A375 (cell line): ENCODE measurements at places on chromosomes 13 and 19. TPM values are rescaled to one million over a fixed set of nuclear protein-coding genes. Genes with fewer than 3 reads are reported as not detected.

The CHST8 gene
- not detected in 2 replicates for total RNA-seq

The SIGLEC12 gene
- not detected in 2 replicates for total RNA-seq

The CEACAM4 gene
- not detected in 2 replicates for total RNA-seq

The CHMP2A gene
- total RNA-seq: 361 and 379 TPM in 2 replicates

The RFPL4AL1 gene
- 0.37 TPM in 1 of 2 replicates, not detected in the other for total RNA-seq

The RCBTB1 gene
- total RNA-seq: 6.9 and 7.7 TPM in 2 replicates

The POU4F1 gene
- total RNA-seq: 0.93 and 1.7 TPM in 2 replicates

The CYP2F1 gene
- total RNA-seq: not detected in 2 replicates

The LIM2 gene
- total RNA-seq: not detected in 2 replicates

The CGB1 gene
- not detected in 2 replicates for total RNA-seq

The TLE2 gene
- total RNA-seq: 1.0 and 6.4 TPM in 2 replicates

The CPT1C gene
- 3.8 and 9.1 TPM in 2 replicates for total RNA-seq

The KIR2DL4 gene
- total RNA-seq: not detected in 2 replicates

The GRWD1 gene
- 79.1 and 89.2 TPM in 2 replicates for total RNA-seq

The LRRC4B gene
- total RNA-seq: 7.4 and 8.4 TPM in 2 replicates

The ANKLE1 gene
- 5.1 and 6.9 TPM in 2 replicates for total RNA-seq

The FFAR2 gene
- not detected in 2 replicates for total RNA-seq

The ZNF441 gene
- 6.3 and 7.4 TPM in 2 replicates for total RNA-seq

The KIR3DL1 gene
- not detected in 2 replicates for total RNA-seq

The PRTN3 gene
- total RNA-seq: not detected in 2 replicates

The CCDC194 gene
- total RNA-seq: not detected in 2 replicates

The OXGR1 gene
- 0.38 and 0.66 TPM in 2 replicates for total RNA-seq

The PTPRH gene
- 16.5 and 18.5 TPM in 2 replicates for total RNA-seq

The NANOS3 gene
- total RNA-seq: not detected in 2 replicates

The VSTM1 gene
- total RNA-seq: 0.45 and 1.0 TPM in 2 replicates

The HPN gene
- total RNA-seq: not detected in 2 replicates

The ZNF442 gene
- total RNA-seq: 0.21 and 0.53 TPM in 2 replicates

The C1QTNF9B gene
- not detected in 2 replicates for total RNA-seq

The SLC10A2 gene
- total RNA-seq: not detected in 2 replicates

The CAPN12 gene
- 0.91 TPM in 1 of 2 replicates, not detected in the other for total RNA-seq

The TMEM221 gene
- total RNA-seq: 0.05 TPM in 1 of 2 replicates, not detected in the other

The COX6B1 gene
- 327 and 328 TPM in 2 replicates for total RNA-seq

The VMAC gene
- 9.8 and 11.0 TPM in 2 replicates for total RNA-seq

The ZNF763 gene
- total RNA-seq: 0.19 and 0.42 TPM in 2 replicates

The ADAT3 gene
- 2.6 and 3.1 TPM in 2 replicates for total RNA-seq

The OR4F17 gene
- not detected in 2 replicates for total RNA-seq

The HSD17B14 gene
- total RNA-seq: 0.45 TPM in 1 of 2 replicates, not detected in the other

The MRPS12 gene
- total RNA-seq: 86.4 and 103 TPM in 2 replicates

The MRPL4 gene
- total RNA-seq: 144 and 170 TPM in 2 replicates

The APOE gene
- 4.5 and 4.9 TPM in 2 replicates for total RNA-seq

The CDK8 gene
- 7.8 and 8.6 TPM in 2 replicates for total RNA-seq

The SPACA4 gene
- total RNA-seq: not detected in 2 replicates

The UBE2L5 gene
- total RNA-seq: 0.05 TPM in 1 of 2 replicates, not detected in the other

The ZNF540 gene
- total RNA-seq: 0.15 and 2.0 TPM in 2 replicates

The HS6ST3 gene
- total RNA-seq: 0.15 and 0.16 TPM in 2 replicates

The EGLN2 gene
- total RNA-seq: 62.4 and 70.2 TPM in 2 replicates

The ZNF99 gene
- total RNA-seq: 0.03 TPM in 1 of 2 replicates, not detected in the other

The LILRA1 gene
- not detected in 2 replicates for total RNA-seq

The CLIP3 gene
- total RNA-seq: 4.0 and 5.8 TPM in 2 replicates

The TEX26 gene
- total RNA-seq: not detected in 2 replicates

The ICAM3 gene
- 12.8 and 19.7 TPM in 2 replicates for total RNA-seq

The SIGLEC9 gene
- 0.08 TPM in 1 of 2 replicates, not detected in the other for total RNA-seq

The PLK5 gene
- not detected in 2 replicates for total RNA-seq

The WDR87 gene
- not detected in 2 replicates for total RNA-seq
